ENCODE measurements at places on chromosomes 7 and 10. TPM values are rescaled to one million over a fixed set of nuclear protein-coding genes. Genes with fewer than 3 reads are reported as not detected.

- DNase-seq: no peak
These were observed 4.9 kb downstream of the COL17A1 start for GRCh38 chr10:104080762-104081161.

Gene LIPM
- total RNA-seq: not detected

Gene FBXO24
- total RNA-seq: 0.76 TPM

Gene ERVW-1
- 1.2 TPM for total RNA-seq

Gene DLX6
- total RNA-seq: 25.5 TPM
